Hematopoietic multipotent progenitor cell treated with erythropoietin and hydrocortisone succinate and interleukin-3 and kit ligand, for 15 days (in vitro differentiated cells): ENCODE measurements at places on chromosomes 2 and 18.

DNA sequence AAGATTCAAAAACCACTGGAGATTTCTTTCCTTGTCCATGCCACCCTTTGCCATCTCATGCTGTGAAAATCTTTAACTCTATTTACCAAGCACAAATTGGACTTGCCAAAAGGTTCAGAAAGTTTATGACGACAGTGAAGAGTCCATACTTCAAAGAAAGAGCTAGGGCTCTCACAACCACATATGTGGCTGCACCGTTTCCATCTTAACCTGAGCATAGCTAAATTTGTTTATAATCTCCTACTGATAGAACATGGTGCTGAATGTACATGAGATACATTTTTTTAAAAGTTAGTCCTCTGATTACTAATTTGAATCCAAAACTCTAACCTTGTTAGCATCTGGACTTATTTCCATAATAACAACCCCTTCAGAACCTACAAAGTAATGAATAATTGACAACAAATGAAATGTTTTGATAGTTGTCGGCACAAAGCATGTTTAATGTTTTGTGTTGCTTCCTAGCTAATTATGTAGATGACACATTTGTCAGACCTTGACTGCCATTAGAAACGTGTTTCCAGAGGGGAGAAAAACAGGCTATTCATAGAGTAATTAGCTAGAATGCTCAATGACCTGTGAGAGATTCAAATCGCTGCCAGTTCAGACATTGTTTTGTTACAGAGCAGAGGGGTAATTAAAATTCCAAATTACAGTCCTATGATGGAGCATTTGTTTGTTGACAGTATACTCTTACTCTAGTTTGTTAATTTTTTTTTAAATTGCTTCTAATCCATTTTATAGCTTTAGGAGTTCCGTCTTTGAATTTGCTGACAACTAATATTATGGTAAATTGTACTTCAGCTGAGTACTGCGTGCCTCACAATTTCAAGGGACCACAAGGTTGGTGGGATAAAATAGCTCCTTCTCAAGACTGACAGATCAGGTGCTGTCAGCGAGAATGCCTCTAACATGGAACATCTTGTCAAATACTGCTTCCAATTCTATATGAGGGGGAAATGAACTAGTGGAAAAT is 31.8 kb downstream of the ARHGAP15 start:
- DNase-seq, result no peak

DNA sequence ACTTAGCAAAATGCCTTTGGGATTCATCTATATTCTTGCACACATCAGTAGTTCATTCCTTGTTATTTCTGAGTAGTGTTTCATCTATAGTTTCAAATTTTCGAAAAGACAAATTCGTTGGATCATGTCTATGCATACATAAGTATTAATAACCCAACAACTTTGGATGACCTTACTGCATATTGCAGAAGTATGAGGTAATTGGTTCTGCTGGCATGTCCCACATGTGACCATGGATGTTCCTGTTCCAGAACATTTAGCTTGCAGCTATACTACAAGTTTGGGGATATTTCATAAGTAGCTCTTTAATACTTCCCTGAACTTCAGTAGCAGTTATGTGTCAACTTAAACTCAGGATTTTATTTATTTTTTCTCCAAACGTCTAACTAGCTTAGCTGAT is 44.9 kb downstream of the APLF start:
- DNase-seq, result no peak

DNA sequence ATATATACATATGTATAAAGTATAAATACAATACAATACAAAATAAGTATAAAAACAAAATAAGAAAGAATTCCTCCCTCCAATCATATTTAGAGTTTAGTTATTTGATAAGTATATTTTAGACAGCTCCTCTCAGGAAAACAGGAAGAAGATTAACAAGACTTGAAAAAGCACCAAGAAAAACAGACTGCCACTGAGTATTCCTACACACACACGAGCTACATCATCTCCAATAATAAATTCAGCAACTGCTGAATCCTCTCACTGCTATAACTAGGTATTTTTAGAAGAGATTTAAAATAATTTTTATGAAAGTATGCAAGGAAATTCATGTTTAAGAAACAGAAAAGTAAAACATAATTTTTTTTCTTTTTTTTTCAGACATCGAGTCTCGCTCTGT is 13.0 kb downstream of the LONRF2 start:
- no peak for DNase-seq

DNA sequence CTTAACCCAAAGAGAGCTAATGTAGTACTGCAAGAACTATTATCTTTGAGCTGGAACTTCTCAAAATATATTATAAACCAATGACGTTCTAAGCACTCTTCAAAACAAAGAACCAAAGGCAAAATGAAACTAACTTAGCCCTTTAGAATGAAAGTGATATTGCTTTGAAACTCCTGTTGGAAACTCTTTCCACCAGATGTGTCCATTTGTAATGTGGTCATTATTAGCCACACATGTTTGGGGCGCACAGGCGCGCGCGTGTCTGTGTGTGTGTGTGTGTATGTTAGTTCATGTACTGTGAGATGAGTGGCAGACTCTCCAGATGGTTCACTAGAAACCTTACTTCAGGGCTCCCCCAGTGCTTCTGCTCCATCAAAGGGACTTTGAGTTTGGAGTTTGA is 323.4 kb downstream of the BCL11A start:
- DNase-seq, result no peak

- DNase-seq, result no peak
These were observed 3.0 kb upstream of the OTX1 start for GRCh38 chr2:63047321-63048279.
